ENCODE measurements at places on chromosomes 7 and 10.

DNA sequence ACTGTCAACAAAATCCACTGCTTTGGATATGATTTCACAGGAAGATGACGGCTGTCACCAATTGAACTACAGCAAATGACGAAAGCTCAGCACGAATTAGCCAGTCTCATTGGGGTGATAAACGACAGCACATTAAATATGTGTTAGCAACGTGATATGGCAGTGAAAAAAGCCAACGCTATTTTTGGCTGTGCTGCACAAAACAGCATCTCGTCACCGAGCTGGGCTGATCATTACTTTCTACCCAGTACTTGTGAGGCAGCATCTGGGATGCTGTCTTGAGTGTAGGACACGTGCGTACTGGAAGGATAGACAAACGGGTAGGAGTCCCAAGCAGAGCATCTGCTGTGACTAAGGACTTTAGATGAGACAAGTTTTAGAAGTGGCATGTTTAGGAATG lies 138.3 kb downstream of the EXOC4 start:
- no peak for DNase-seq

GRCh38 chr10:113867904-113868303 lies 13.4 kb downstream of the NHLRC2 start:
- DNase-seq, result no peak

DNA sequence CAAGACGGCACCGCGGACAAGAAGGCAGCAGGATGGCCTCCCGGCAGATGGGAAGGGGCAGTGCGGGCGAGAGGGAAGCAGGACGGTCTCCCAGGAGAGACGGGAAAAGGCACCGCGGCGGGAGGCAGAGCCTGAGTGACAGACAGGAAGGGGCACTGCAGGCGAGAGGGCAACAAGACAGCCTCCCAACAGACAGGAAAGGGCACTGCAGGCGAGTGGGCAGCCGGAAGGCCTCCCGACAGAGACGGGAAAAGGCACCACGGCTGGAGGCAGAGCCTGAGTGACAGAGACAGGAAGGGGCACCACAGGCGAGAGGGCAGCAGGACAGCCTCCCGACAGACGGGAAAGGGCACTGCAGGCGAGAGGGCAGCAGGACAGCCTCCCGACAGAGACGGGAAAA lies 32.6 kb downstream of the ESYT2 start:
- DNase-seq, result no peak

GRCh38 chr7:86785641-86786040 lies 141.9 kb downstream of the GRM3 start:
- no peak for DNase-seq

DNA sequence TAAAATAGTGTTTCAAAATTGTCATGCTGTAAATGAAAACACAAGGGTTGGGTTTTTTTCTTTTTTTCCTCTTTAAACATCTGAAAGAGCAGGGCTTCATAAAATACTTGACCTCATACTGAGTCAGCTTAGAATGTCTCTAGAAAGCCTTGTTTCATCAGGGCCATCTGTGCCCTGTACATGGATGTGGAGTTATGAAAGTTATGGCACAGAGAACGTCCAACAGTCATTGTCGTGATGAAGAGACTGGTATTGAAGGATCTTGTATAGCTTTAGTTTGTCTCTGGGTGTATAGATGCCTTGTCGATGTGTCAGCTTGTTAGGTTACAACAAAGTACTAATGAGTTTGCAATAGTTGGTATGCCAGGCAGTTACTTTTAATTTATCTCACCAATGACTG lies 127.3 kb downstream of the FAM204A start:
- DNase-seq, result no peak

DNA sequence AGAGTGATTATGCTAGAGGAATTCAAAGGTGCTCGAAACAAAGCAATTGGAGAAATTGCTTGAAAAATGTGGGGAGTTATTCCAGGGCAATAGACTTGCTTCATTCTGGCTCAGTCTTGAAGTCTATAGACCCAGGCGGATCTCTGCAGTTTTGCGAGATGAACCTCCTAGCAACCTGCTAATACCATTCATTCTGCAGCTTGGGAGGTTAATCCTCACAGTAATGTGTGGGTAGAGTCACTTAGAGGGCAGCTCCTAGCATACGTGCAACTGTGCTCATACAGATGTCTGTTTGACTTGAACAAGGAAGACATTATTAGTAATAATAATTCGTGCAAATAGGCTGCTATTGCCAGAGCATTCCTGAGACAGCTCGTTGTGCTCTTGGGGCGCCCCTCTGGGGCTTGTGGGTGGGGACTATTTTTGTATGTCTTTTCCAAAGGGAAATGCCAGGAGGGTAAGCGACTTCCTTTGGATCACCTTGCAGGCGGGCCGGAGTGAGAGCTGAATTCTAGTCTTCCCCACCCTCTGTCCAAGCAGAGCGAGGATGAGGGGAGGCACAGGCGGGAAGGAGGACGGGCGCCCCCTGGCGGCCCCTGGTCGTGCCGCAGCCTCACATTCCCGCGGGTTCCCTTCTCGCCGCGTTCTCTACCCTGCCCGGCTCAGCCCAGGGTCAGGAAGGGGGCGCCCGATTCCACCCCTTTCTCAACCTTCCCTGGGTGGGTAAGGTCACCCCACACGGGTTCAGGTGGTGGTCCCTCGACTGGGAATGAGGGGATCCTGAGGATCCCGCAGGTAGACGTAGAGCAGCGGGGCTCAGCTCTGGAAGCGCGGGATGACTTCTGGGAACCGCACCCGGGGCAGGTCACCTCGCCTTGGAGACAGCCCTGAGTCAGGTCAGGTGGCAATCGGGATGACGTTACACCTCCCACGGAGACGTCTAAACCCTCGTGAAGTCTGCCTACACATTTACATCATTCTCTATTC lies 241.5 kb downstream of the PHTF2 start:
- DNase-seq, result no peak

GRCh38 chr10:97851341-97852001 lies 1.8 kb downstream of the GOLGA7B start:
- DNase-seq, result no peak
